Activated CD8-positive, alpha-beta T cell treated with anti-CD3 and anti-CD28 coated beads, Interleukin-2, amount 10 ng/mL, durations not matched to agents 7 days and 5 days (primary cell): ENCODE measurements at places on chromosomes 11 and 22. TPM values are rescaled to one million over a fixed set of nuclear protein-coding genes. Genes with fewer than 3 reads are reported as not detected.

The PHOX2A gene
- total RNA-seq, result not detected

The MS4A6E gene
- not detected for total RNA-seq

GRCh38 chr11:117479372-117479771 is 151.7 kb downstream of the CEP164 start:
- no peak overlapping the region for H3K4me3 ChIP-seq
- no peaks in the 10 kb centered on the region for H3K4me1 ChIP-seq
- no peak overlapping the region for H3K27ac ChIP-seq
- no peaks in the 10 kb centered on the region for H3K36me3 ChIP-seq

DNA sequence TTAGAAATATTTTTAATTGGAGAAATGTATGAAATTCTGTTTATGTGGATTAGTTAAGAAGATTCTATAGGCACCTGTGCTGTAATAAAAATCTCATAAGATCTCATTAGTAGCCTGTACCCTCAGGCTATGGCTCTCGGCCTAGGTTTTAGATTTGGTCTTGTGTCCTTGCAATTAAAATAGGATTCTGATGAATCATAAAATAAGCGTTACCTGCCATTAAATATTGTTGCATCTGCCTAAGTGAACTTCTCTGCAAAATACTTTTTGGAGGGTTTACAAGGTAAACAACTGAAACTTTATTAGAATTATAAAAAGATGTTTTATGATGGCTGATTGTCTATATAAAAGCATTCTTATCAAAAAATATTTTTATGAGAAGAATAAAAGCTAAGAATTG is 804.1 kb upstream of the ANO3 start:
- no peaks in the 10 kb centered on the region for H3K36me3 ChIP-seq
- no peaks in the 10 kb centered on the region for H3K27me3 ChIP-seq

- H3K36me3 ChIP-seq, result no peaks in the 10 kb centered on the region
- peaks cover 4% of the 10 kb centered on the region for H3K27me3 ChIP-seq
- H3K4me1 ChIP-seq, result no peaks in the 10 kb centered on the region
- H3K4me3 ChIP-seq, result no peak overlapping the region
These were observed 243.7 kb upstream of the TBCEL start for GRCh38 chr11:120780239-120780638.

DNA sequence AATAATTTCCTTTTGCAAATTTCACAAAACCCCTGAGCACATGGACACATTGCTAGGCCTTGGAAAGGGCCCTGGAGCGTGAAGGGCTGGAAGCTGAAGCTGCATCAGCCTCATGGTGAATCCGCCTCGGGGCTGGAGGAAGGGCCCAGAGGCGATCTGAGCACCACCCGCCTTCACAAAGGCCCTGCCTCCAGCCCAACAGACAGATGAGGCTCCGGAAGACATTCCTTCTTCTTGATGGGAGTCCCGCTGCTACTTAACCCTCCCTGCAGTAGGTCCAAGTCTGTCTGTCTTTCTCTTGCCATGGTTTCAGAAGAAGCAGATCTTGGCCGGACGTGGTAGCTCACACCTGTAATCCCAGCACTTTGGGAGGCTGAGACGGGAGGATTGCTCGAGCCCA is 16.5 kb downstream of the ARRB1 start:
- peaks cover 77% of the 10 kb centered on the region for H3K4me1 ChIP-seq
- H3K27ac ChIP-seq, result peak overlapping the region; percentile 14
- peaks cover 57% of the 10 kb centered on the region for H3K36me3 ChIP-seq

- DNase-seq, result no peak
- no peak overlapping the region for H3K27ac ChIP-seq
- H3K27me3 ChIP-seq, result peaks cover 14% of the 10 kb centered on the region
- no peaks in the 10 kb centered on the region for H3K36me3 ChIP-seq
- no peak overlapping the region for H3K4me3 ChIP-seq
These were observed 55.7 kb upstream of the EMID1 start for GRCh38 chr22:29149841-29150555.

- no peaks in the 10 kb centered on the region for H3K36me3 ChIP-seq
- peaks cover under 1% of the 10 kb centered on the region for H3K27me3 ChIP-seq
- H3K4me3 ChIP-seq, result no peak overlapping the region
- no peak overlapping the region for H3K27ac ChIP-seq
- no peak for DNase-seq
- no peaks in the 10 kb centered on the region for H3K4me1 ChIP-seq
These were observed 80.2 kb downstream of the DSCAML1 start for GRCh38 chr11:117716521-117717440.

GRCh38 chr11:97937501-97937900 is 1083.2 kb upstream of the CNTN5 start:
- no peak overlapping the region for H3K27ac ChIP-seq
- H3K36me3 ChIP-seq, result no peaks in the 10 kb centered on the region
- no peak for DNase-seq
- no peak overlapping the region for H3K4me3 ChIP-seq
- no peaks in the 10 kb centered on the region for H3K27me3 ChIP-seq
